ENCODE measurements at places on chromosomes 6 and 20.

GRCh38 chr20:39849664-39850063 is 839.4 kb downstream of the MAFB start:
- peak; percentile 69 for DNase-seq

DNA sequence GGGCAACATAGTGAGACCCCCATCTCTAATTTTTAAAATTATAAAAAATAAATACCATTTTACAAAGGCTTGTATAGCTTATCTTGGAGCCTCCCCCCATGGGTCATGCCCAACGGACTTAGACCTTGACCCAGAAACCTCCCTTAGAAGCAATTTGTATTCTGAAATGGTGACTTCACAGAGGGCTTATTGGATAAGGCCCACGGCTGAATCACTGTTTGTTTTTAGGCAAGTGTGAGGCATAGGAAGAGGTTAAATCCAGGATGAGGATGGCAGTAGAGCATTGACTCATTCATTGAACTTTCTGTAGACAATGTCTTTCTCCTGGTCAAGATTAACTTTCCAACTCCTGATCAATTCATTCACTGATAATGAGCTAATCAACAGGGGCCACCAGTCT is 6.2 kb upstream of the SNAI1 start:
- DNase-seq = no peak

- DNase-seq = no peak
Measured at GRCh38 chr6:44537306-44538049, 150.0 kb downstream of the CDC5L start.

DNA sequence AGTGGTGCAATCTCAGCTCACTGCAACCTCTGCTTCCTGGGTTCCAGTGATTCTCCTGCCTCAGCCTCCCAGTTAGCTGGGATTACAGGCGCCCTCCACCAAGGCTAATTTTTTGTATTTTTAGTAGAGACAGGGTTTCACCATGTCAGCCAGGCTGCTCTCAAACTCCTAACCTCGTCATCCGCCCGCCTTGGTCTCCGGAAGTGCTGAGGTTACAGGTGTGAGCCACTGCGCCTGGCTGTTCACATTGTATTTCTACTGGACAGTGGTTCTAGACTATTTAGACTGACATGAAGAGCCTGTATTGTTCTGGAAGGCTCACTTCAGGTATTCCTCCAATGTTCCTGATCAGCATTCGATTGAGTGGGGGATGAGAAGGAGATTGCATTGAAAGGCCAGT is 14.8 kb upstream of the OVOL2 start:
- DNase-seq = no peak

DNA sequence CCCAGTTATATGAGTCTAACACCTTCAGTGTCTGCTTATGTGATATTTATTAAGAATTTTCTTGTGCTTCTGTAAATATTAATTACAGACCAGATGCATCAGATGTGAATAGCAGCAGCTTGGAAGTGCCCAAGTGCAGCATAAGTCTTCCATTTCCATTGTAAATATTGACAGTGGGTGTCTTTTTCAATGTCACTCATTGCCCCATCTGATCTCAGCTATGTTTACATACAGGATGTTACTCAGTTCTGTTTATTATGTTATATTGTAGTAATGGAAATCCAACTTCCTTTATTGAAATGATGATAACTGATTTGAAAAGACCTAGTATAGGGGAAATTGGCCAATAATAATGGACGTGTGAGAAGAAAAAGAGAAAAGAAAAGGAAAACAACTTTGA is 296.7 kb downstream of the SAMD5 start:
- DNase-seq = no peak

DNA sequence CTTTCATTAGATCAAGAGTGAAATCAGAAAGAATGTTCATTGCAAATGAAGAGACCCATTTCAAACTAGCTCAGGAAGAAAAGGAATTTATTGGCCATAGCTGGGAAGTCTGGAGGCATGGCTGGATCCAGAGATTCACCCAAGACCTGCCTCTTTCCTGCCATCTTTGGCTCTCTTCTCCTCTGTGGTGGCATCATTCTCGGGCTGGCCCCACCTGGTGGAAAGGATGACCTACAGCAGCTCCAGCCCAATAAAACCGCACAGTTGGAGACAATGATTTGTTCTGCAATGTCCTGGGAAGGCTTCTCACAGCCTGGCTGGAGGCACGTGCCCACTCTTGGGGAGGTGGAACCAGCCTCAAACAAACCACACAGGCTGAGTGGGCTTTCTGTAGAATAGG is 18.1 kb upstream of the FERMT1 start:
- no peak for DNase-seq

GRCh38 chr6:100879317-100879716 is 1.8 kb downstream of the ASCC3 start:
- DNase-seq = no peak

DNA sequence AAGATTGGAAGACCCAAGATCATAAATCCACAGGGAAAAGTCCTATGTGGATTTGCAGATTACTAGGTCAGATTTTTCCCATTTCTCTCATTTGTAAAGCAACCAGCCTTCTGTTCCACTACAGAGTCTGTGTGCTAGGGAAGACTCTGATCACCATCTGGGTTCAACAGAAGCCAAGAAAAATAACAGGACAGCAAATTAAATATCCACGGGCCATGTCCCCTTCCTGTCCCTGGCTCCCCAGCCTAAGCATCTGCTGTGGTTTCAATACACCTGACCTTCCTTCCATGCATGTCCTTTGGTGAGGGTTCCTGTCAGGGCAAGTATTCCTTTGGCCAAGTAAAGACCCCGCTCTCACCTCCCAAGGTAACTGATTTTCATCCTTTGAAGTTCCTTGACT is 558.8 kb downstream of the KIF16B start:
- no peak for DNase-seq

- no peak for DNase-seq
Measured at GRCh38 chr6:66538551-66539135, 831.6 kb upstream of the EYS start.

DNA sequence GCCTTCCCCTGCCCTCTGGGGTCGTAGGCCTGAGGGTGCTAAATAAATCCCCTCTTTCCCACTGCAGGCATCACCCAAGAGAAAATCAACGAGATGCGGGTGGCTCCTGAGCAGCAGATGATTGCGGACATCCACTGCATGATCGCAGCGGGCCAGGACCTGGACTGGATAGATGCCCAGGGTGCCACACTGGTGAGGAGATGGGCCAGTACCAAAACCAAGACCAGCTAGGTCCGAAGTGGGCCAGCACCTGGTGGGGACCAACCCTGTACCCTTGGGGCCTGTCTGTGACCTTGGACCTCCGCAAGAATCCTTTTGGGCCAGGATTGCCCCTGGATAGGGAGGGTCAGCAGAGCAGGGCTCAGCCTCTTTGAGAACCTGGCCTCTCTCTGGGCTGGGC is 23.6 kb upstream of the FAM83D start:
- no peak for DNase-seq

DNA sequence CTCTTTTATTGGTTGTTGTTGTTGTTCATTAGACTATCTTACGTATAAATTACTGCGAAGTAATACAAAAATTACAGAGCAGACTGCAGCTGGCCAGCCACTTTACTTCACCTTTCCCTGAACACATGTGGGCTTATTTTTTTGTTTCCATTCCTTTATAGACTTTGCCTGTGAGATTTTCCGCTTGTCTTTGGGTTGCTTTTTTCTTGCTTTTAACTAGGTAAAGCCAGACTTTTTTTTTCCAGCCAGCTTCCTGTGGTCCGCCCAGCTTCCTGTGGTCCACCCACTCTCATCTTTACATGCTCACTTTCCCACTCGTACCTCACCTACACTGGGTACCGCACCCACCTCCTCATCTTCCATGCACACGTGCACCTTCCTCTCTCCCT is 79.0 kb downstream of the IPCEF1 start:
- no peak for DNase-seq

DNA sequence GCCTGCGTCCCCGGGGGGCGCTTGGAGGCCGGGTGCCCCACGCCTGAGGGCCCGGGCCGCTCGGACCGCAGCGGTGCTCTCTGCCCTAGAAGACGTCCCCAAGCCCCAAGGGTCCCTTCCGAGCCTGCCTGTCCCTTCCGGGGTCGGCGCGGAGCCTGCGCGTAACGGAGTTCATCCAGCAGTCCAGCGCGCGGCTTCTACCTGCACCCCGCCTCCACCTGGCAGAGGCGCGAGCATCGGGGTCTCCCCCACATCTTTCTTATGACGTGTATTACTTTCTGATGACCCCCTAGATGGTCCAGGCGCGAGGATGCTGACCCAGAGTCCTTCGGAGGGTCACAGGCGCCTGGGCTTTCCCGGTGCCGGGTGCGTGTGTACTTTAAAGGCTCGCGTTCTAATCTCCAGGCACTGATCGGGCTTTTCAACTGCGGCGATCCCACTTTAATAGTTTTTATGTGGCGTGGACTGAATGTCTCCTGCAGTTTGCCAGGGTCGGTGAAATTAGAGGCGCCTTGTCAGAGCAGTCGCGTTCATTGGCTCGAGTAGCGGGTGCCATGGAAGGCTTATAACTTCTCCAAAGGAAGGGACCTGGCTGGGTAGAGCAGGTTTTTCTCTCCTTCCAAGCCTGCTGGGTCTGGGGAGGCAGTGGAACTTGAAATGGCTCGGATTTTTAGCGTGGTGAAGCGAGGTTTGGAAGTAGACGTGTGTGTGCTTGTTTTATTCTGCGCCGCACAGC is 912 bp downstream of the EYA4 start:
- DNase-seq = no peak

DNA sequence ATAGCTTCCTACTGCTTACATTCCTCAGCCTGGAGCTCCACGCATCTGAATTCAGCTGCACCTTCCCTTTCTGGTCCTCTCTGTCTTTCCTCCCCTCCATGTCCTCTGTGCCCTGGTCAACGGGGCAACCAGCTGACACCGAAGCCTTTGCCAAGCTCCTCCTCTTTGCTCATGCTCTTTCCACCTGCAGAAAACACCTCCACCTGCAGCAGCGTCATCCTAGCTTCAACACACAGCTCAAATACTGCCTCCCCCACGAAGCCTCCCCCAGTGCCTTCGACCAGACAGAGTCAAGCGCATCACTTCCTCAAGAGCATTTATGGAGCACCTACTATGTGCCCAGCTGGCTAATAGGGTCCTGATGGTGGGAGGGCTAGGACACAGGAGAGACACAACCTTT is 9.2 kb downstream of the CDH22 start:
- DNase-seq = no peak

DNA sequence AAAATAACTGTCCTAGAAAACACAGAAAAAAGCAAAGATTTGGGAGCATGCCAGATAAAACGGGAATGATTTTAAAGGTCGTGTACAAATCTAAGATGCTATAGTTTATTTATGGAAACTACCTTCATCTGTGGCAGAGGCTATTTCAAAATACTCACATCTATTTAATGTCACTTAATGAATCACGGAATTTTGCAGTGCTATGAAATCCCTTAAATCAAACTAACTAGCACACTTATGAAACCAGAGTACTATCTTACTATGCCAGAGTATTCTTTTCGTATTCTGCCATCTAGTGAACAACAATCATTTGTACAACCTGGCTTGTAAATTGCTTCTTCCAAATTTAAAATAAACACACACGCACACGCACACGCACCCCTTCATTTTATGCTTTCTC is 77.9 kb upstream of the BMP5 start:
- DNase-seq = no peak

DNA sequence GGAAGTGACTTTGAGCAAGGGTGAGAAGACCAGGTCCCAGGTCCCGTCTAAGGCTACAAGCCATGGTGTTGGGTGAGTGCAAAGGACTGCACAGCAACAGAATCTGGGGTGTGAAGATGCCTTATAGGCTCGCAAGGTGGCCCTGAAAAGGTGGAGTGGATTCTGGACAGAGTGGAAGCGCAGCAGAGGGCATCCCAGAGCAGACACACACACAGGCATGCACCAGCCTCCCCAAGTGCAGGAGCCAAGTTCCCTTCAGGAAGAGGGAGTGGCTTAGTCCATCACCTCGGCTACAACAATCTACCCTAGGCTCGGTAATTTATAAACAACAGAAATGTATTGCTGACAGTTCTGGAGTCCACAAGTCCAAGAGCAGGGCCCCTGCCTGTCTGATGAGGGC is 180.1 kb upstream of the PDE10A start:
- no peak for DNase-seq

DNA sequence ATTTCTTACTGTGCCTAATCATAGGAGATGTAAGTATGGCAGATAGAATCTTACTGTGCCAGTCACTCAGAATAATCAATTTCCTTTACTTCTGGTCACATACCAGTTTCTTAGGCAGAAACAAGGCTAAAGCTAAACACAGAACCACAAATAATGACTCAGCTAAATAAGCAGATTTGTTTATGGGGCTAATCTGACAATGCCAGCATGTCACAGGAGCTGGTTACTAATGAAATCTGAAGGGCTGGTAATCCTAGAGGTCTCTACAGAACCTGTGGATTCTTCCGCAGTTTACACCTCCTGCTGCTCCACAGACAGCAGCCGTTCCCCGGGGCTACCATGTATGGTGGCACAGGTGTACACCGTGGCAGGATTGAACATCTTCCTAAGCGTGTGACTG is 80.8 kb downstream of the LYRM4 start:
- DNase-seq = no peak

- no peak for DNase-seq
Measured at GRCh38 chr6:110265273-110265672, 85.0 kb downstream of the CDC40 start.

- no peak for DNase-seq
Measured at GRCh38 chr20:11271319-11271718, 597.5 kb upstream of the JAG1 start.

DNA sequence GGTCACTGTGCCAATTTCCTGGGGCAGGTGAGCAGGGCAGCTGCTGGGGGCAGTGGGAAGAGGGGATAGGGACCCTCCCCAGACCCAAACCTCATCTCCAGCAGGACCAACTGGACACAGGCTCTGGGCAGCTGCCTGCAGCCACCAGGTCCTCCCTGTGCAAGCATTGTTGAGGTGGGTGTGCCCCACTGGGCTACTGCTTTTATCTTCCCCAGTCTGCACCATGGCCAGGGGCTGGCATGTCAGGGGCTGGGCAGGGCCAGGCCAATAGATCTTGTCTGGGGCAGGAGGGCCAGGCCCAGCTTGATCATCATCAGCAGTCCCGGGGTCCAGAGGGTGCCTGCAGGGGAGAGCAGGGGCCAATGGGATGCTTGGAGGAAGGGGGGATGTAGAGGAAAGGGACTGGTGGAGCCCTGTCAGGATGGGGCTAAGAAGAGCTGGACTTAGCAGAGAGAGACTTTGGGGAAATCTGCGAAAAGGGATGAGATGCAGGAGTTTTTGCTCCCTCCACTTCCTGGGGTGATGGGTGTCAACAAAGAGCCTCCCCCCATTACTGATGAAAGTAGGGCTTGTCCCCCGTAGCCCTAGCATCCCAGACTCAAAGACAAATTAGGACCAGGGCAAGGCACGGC is 5.7 kb downstream of the EBF4 start:
- DNase-seq = no peak

GRCh38 chr6:167455371-167455770 is 130.5 kb downstream of the TTLL2 start:
- no peak for DNase-seq

DNA sequence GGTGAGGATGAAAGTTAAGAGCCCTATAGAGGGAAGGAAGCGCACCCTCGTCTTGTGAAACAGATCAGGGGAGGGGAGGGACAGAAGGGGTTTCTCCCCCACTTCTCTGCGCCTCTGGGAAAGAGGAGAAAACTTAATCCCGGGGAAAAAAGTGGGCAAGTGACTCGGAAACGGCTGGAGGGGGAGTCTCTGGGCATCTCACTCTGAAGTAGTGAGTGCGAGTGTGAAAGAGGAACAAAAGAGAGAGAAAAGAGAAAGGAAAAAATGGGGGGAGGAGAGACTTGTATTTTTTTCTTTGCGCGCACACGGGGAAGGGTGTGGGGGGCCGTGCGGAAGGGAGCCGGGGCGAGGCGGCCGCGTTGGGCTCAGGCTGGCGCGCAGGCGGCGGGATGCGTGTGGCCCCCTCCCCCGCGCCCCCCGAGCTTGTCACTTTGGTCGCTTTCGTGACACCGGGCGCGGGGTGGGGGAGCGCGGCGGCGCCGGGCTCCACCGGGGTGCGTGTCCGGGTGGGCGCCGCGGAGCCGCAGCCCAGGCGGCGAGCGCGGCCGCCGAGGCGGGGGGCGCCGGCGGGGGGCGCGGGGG is 454 bp downstream of the L3MBTL3 start:
- DNase-seq = no peak
